ENCODE measurements at places on chromosomes 13 and 19.
A peak's percentile ranks its signal among the peaks of the same experiment; 100 is the strongest.

DNA sequence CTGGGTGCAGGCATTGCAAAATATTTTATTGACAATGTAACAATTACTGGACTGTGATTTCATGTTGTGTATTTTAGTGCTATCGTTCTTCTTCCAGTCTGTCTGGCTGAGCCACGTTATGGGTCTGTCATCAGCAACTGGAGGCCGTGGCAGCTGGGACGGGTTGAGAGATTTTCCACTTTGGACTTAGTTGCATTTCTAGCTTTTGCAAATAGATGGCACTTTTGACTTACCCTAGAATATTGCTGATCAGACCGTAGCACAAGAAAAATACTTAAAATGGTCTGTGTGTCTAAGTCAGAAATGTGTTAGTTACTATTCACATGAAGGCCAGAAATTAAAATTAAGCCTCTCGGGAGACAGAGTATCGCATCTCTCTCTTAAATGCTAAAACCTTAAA, 211.1 kb downstream of the TEX29 start:
- no peak for DNase-seq

GRCh38 chr19:46719629-46720502, 3.0 kb upstream of the PRKD2 start:
- DNase-seq, result no peak

DNA sequence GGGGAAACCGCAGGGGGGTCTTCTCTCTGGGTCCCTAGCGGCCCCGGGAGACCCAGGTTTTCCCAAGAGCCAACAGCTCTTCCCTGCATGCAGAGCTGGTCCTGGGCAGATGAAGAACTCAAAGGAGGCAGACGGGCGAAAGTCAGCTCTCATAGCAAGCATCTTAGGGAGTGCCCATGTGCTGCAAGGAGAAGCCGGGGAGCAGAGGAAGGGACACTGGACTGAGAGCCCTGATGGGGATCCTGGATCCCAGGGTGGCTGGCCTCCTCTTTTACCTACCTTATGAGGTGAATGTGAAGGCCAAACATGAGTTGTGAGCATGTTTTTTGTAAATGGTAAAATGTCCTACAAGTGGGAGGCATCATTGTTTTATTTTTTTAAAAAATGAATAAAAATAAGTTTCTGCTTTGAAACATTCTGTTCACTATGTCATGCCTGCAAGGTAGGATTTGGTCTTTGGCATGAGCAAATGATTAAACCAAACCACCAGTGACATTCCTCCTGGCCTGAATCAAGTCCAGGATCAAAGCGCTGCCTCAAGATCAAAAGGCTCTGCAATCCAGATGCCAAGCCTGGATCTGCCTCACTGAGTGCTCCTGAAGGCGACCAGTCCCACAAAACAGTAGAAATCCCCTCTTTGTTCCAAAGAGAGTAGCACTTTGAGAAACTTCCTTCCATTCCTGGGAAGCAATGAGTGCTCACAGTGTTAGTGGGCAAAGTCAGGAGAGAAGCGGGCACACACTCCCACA, 92.2 kb upstream of the SERP2 start:
- DNase-seq, result no peak

DNA sequence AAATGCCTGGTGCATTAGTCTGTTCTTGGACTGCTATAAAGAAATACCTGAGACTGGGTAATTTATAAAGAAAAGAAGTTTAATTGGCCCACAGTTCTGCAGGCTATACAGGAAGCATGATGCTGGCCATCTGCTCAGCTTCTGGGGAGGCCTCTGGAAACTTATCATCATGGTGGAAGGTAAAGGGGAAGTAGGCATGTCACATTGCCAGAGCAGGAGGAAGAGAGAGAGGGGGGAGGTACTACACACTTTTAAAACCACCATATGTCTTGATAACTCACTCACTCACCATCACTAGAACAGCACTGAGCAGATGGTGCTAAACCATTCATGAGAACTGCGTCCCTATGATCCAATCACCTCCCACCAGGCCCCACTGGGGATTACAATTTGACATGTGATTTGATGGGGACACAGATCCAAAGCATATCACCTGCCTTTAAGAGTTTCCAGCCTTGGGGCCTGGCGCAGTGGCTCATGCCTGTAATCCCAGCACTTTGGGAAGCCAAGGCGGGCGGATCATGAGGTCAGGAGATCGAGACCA, 219.0 kb downstream of the KATNAL1 start:
- no peak for DNase-seq

DNA sequence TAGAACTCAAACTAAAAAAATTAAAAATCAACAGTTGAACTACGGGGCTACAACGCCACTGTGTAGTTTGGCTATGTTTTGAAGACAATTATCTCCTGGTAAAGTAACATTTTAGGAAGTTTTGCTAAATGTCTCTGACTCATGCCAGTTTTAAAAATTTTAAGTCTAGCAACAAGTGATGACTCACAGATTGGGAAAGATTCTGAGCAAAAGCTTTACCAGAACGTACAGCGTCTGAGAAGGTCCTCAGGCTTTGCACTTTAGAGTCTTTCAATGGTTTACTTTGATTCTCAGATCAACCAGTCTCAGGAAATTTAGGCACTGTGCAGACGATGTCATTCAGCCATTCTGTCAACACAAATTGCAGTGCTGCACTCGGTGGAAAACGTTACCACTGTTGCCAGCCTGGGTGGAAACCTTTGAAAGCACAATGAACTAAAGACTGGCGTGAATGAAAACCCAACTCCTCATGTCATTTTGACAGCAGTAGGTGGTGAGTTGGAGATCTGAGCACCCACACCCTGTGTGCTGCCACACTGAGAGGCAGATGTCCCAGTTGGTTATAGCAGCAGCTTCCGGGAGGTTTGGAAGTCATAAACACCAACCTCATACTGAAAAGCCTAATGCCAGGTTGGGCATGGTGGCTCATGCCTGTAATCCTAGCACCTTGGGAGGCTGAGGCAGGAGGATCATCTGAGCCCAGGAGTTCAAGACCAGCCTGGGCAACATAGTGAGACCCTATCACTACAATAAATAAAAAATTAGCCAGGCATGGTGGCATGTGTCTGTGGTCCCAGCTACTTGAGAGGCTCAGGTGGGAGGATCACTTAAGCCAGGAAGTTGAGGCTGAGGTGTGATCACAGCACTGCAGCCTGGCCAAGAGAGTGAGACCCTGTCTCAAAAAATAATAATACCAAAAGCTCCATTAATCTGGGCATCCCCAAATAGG, 6.3 kb upstream of the WTIP start:
- no peak for DNase-seq

DNA sequence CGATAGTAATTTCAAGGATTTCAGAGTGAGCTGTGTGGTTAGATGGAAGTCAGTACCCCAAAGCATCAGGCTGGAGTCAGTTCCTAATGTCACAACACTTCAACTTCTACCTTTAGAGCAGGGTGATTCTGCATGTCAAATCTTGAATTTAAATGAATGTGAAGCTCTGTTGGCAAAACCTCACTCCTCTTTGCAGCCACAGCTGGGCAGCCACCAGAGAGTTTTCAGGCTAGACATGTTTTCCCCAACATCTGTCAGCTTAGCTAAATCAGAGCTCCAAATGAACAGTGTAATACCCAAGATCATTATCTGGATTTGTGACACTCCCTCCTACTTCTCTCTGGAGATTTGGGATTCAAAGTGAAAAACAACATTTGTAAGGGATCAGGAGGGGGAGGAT, 33.7 kb upstream of the OLFM4 start:
- no peak for DNase-seq

DNA sequence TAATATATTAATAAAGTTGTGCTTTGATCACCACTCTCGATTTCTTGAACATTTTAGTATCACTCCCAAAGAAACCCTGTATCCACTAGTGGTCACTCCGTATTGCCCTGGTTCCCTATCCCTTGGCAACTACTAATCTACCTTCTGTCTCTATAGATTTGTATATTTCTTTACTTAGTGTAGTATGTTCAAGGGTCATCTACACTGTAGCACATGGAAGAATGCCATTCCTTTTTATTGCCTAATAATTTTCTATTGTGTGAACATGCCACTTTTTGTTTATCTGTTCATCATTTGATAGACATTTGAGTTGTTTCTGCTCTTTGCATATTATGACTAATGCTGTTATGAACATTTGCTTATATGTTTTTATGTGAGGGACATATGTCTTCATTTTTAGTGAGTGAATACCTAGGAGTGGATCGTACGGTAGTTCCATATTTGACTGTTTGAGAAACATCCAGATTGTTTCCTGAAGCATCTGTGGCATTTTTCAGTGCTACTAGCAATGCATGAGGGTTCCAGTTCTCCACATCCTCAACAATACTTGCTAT, 254.0 kb downstream of the GPC6 start:
- DNase-seq, result no peak

- DNase-seq, result no peak
These were observed 32.1 kb upstream of the DCLK1 start for GRCh38 chr13:36163286-36163685.

GRCh38 chr19:7678971-7679751, 1.5 kb upstream of the TRAPPC5 start:
- peak; percentile 69 for DNase-seq

- DNase-seq, result no peak
These were observed 836.4 kb upstream of the GPC6 start for GRCh38 chr13:92390217-92390616.

DNA sequence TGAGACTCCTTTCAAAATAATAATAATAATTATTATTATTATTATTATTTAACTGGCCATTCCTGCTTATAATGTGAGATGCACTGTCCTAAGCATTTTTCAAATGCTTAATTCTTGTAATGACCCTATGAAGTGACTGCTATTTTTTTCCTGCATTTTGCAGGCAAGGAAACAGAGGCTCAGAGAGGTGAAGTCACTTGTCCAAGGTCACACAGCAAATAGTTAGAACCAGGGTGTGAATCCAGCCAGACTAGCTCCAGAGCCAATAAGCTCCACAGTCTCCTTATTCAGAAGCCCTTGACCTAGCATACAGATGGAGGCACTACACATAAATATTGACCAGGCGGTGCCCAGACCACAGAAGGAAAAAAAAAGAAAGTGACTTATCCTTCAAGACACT, 77.5 kb upstream of the CACNA1A start:
- no peak for DNase-seq

GRCh38 chr13:95643936-95644598, 439 bp downstream of the DZIP1 start:
- no peak for DNase-seq

DNA sequence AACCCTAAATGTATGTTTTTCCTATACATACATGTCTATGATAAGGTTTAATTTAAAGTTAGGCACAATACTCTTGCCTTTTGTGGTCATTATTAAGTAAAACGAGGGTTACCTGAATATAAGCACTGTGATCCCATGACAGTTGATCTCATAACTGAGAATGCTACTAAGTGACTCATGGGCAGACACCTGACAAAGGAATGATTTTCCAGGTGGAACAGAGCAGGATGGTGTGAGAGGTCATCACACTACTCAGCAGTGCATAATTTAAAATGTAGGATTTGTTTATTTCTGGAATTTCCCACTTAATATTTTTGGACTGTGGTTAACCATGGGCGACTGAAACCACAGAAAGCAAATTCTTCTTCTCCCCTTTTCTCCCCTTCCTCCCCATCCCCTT, 178.9 kb downstream of the UGGT2 start:
- DNase-seq, result no peak

- DNase-seq, result no peak
These were observed 26.9 kb downstream of the POU2F2 start for GRCh38 chr19:42105368-42105767.

DNA sequence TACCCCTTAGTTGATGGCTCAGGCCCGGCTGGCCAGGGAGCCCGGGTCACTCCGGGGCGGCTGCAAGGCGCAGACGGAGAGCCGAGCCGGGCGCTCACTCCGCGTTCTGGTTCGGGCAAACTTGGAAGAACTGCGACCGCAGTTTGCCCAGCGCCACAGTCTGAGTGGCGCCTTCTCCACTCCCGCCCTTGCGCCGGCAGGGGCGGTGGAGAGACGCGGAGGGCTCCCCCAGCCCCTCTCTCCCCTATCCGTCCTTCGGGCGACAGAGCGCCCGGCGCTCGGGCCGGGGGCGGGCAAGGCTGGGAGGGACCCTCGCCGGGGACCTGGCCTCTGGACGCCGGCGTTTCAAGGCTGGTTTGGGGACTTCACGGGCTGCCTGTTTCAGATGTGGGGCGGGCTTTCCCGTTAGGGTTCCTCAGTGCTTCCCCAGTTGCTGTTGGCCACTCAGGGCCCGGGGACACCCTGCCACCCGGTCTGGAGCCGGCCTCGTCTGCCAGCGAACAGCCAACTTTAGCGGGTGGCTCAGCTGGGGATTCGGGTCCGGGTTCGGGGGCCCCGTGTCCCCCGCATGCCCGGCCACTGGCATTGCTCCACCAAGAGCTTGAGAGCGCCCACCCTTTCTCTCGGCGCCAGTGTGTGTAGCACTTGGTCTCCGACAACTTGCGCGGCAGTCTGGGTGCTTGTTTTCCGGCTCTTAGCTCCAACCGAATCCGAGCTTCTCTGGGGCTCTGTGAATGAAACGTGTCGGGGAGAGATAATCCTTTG, 1.5 kb downstream of the GPC6 start:
- no peak for DNase-seq

- peak; percentile 50 for DNase-seq
These were observed at the start of gene MAP4K1 for GRCh38 chr19:38617764-38618589. TSS of gene MAP4K1 (minus strand) at chr19:38617953. CDS start at chr19:38617895, 58 bp downstream.

DNA sequence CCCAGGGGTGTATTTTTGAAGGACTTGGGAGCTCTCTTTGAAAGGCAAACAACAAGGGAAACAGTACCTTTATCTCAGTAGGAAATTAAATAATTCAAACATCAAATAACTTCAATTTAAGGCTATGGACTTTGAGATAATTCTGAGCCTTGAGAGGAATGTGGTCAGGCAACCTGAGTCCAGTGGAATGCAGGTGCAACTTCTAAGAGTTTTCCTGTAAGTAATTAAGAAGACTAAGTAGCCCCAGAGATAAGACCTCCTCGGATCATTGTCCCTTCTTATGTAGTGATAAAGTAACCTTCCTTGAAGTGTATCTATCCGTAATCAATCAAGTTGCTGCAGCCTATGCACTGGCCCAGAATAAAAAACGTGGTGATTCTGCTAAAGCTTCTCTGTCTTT, 29.2 kb downstream of the ZNF701 start:
- DNase-seq, result no peak

DNA sequence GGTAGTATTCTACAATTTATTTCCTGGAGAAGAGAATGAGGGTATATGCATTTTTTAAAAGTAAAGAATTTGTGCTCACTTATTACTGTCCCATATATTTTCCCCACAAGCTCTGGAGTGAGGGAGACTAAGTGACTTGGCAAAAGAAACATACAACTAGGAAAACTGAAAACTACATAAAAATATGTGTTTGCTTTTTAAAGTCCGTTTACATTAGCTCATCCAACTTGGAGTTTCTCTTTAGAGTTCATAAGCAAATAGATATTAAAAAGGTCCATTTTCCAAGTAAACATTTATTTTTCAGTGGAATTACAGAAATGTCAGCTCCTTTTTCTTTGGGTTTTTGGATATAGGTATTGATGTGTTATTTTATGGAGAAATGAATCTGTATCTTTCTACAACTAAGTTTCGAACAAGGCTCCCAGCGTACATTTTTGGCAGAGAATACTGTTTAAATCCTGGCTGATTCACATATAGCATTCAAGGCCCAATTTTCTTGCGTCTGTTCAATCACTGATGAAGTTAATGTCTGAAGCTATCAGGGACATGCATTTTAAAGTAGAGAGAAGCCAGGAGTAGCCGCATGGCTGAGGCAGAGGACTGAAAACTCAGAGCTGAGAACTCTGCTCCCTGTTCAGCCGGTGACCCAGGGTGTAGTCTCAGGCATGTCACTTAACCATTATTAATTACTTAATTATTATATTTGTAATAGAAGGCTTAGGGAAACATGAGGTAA, 729.4 kb downstream of the EFNB2 start:
- no peak for DNase-seq
